ENCODE measurements at places on chromosomes 4 and X.

- DNase-seq, result no peak
Measured at GRCh38 chr4:10285028-10285427, 168.4 kb upstream of the WDR1 start.

DNA sequence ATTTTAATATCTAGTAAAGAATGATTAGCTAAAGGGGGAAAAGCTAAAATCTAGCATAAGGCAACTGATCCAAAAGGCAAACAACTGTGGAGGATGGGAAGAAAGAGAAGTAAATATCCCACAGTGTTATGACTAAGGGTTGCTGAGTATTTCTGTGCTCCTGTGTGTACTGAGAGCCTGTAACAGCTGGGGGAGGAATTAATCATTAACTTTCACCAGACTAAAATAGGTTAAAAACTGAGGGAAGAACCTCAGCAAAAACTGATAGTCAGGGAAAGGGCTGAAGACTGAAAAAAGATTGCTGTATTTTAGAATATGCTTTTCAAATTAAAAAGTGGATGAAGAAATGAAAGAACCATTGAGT is 365.9 kb downstream of the CXXC4 start:
- no peak for DNase-seq

DNA sequence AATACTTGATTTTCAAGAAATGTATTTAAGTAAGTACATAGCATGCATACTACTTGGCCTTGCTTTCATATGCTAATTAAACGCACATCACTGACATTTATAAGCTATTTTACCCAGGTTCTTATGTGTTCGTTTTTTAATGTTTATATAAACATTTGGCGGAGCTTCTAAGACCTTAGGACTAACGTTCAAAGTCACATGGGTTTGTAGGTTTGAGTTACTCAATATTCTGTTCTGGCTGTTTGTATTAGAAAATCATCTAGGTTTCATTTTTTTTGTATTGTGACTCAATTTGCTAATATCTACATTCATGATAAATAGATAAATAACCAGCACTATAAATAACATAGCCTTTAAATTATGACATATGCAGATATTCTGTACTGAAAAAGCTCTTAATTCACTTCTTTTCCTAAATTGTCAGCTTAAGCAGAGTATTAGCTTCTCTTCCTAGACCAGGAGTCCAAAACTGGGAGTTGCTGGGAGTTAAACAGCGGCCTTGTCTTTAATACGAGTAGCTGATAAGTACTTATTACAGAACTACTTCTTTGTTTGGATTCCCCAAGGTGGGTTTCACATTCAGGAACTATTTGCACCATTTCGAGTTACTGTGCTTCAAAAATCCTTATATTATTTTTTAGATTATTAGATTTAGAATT is 42.0 kb downstream of the GUCY1B1 start:
- DNase-seq, result no peak

GRCh38 chr4:183101956-183102480 is 3.0 kb downstream of the WWC2 start:
- DNase-seq, result no peak

- DNase-seq, result no peak
Measured at GRCh38 chr4:108192935-108193334, 24.2 kb upstream of the LEF1 start.

All from GM03348 (cell line).